ENCODE measurements at places on chromosomes 7 and 10.

DNA sequence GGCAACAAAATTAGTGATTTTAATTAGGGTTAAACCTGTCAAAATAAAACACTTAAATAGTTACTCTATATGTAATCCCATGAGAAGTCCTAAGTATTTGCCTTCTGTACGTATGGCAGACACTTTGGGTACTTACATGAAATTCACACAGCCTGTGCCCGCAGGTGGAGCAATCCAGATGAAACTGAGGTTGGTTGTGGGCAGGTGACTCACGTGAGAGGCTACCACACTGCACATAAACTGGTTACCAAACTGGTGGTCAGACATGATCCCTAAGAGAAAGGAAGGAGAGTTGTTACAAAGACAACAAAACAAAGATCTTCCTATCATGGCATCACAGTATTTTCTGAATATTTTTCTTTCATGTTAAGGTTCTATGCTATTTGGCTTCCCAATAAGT, 156.1 kb downstream of the RELN start:
- DNase-seq = no peak

- no peak for DNase-seq
Measured at GRCh38 chr7:17109020-17109419, 189.4 kb upstream of the AHR start.

DNA sequence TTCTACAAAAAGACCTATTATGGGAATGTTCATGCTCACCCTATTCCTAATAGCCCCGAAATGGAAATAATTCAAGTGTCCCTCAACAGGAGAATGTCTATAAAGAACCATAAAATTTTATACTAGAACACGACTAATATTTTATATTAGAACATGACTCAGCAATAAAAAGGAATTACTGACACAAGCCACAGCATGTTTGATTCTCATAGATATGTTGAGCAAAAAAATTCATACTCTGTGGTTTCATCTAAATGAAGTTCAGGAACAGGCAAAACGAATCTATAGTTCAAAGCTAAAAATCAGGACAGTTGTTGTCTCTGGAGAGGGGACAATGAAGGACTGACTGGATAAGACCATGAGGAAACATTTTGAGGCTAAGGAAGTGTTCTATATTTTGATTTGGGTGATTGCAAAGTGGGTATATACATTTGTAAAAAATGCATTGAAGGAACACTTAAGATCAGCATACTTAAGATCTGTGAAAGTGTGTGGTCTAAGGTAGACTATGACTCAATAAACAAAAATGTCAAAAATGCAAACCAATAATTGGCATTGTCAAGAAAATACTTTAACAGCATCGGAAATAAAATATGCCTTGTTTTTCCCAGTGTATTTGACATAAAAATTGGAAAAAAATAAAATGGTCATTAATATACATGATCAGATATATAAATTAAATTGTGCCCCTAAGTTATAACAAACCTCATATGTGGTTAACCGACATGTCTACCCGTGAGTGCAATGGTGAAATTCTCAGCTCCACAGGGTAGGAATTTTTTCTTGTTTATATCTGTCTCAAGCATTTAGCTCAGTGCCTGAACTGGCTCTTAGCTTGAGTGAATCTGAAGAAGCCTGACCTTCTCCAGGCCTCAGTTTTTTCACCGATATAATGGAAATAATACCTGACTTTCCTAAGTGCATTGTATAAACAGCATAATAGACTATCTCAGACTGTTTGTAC, 124.9 kb upstream of the CTTNBP2 start:
- DNase-seq = no peak

GRCh38 chr7:115940460-115941060, 90.0 kb downstream of the TFEC start:
- no peak for DNase-seq

- DNase-seq = no peak
Measured at GRCh38 chr10:132168571-132169030, 18.1 kb upstream of the DPYSL4 start.

- DNase-seq = no peak
Measured at GRCh38 chr7:158257001-158257400, 330.6 kb downstream of the PTPRN2 start.

DNA sequence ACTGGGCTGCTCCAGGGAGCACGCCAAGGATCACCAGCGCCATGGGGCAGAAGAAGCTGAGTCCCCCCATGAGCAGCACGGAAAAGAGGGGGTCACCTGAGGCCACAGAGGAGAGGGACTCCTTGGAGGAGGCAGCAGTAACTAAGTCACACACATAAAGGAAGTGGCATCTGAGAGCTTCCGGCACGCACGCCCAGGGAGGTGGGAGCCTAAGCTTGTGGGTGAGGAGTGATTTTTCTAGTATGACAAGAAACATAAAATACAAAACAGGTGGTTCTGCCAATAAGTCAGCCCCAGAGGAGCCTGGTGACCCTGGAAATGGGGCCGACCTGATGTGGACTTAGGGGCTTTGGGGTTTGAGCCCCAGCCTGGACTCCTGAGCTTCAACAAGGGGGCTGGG, 60.8 kb downstream of the CARD11 start:
- DNase-seq = no peak

DNA sequence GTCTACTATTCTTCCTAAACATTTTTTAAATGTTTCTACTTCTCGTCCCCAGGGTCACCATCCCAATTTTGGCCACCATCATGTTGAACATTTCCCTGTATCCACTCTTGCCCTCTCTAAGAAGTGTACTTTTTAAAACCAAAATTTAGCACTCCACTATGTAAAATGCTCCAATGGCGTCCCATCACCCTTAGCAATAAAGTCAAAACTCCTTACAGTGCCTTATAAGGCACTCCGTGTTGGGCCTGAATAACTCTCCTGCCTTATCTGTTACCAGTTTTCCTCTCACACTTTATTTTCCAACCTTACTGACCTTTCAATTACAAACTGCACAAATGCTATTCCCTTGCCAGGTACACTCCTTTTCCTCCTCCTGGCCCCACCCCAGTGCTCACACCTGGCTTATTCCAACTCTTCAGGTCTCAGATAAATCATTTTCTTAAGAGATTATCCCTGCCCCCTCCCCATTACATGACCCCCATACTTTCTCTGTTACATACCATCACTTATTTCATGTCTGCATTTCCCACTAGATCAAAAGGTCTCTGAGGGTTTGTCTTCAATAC, 1.3 kb downstream of the TMEM168 start:
- DNase-seq = no peak

- DNase-seq = peak; percentile 67
Measured at GRCh38 chr7:88306590-88307048, at the start of gene STEAP4. STEAP4 (minus strand) TSS chr7:88306894; CDS start chr7:88284269, 22,625 bp downstream.

GRCh38 chr10:94217411-94217810, 145.3 kb downstream of the NOC3L start:
- no peak for DNase-seq

DNA sequence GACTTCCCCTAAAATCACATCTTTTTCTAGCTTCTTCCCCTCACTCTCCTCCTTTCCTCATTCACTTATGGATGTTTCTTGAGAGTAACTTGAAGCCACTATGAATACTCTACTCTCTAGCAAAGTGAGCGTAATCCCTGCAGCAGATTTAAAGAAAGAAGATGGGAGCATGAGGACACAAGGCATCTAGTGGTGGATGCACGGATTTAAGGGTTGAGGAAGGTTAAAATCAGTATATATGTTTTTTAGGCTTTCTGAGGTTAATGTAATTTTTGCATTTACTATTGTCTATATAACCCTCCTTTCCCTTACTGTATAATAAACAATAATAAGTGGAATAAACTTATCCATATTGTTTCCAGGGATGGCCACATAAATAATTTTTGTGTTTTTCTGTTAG, 495.2 kb upstream of the TPK1 start:
- no peak for DNase-seq

DNA sequence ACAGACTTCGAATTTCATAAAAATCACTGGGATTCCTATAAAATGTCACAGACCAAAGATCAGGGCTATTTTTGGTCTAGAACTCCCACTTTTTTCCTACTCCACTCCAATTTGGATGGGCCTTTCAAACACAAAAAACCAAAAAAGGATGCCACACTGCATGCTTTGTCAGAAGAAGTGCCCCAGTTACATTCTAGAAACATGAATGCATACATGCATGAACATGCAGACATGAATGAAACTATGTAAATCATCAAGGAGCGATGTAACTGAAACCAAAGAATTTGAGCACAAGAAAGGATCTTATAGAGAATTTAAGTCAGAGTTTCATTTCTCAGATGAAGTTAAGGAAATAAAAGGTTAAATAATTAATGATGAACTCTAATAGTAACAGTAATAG, 31.8 kb upstream of the FAM133B start:
- DNase-seq = no peak

- no peak for DNase-seq
Measured at GRCh38 chr10:62813981-62814380, 2.2 kb downstream of the EGR2 start.

DNA sequence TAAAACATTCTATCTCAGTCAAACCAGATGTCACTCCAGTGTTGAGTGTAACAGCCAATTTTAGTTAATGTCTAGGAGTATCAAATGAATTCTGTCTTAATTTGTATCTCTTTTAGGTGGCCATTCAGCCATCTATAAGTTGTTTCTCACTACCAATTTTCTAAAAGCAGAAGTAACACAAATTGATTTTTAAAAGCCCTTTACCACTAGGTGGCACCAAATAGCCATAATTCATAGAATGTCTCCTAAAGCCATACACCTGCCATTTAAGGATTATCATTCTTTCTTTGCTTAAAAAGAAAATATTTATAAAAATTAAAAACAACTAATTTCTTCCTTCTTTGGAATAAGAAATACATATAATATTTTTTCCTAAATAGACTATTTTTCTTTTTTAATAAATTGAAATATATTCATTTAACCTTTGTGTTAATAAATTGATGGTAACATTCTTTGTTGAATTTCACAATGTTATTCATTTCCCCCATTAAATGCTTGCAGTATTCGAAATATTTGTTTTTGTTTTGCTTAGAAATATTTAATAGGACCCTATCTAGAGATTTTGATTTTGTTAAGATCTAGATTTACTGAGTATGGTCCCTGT, 107.8 kb upstream of the PPP1R3A start:
- DNase-seq = no peak

DNA sequence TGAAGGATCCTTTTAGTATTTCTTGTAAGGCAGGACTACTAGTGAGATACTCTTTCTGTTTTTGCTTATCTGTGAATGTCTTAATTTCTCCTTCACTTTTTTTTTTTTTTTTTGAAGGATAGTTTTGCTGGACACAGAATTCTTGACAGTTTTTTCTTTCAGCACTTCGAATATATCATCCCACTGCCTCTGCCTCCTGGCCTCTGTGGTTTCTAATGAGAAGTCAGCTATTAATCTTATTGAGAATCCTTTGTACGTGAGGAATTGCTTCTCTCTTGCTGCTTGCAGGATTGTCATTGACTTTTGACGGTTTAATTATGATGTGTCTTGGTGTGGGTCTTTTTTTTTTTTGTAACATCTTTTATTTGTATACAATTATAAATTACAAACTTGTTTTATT, 12.6 kb upstream of the WAC start:
- no peak for DNase-seq

- DNase-seq = no peak
Measured at GRCh38 chr10:32308027-32308603, 38.8 kb downstream of the EPC1 start.

DNA sequence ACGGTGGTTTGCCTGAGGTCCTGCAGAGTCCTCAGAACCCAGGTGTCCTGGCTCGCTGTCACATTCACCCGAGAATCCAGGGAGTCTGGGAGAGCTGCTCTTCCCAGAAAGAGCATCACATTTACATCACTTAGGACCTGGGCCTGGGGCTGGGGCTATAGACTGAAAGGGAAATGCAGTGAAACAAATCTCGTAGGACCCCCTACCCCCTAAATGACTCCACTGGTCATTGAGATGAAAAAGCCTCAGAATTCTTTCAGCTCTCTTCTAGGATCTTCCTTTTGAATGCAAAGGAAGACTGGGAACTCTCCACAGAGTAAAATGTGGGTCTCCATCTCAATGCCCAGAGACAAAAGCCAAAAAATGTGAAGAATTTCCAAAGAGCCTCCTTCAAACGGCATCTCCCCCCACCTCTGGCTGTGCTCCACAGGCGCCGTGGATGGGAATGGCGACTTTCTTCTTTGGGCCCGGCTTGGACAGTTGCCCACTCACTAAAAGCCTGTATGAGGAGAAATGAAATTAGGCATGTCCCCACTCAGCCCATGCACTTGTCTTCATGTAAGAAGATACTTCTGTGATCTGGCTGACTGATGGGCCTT, 49.0 kb upstream of the PODXL start:
- DNase-seq = no peak

- DNase-seq = no peak
Measured at GRCh38 chr10:75937823-75938222, 506.4 kb downstream of the LRMDA start.

GRCh38 chr10:126352453-126352852, 35.8 kb downstream of the ADAM12 start:
- no peak for DNase-seq

DNA sequence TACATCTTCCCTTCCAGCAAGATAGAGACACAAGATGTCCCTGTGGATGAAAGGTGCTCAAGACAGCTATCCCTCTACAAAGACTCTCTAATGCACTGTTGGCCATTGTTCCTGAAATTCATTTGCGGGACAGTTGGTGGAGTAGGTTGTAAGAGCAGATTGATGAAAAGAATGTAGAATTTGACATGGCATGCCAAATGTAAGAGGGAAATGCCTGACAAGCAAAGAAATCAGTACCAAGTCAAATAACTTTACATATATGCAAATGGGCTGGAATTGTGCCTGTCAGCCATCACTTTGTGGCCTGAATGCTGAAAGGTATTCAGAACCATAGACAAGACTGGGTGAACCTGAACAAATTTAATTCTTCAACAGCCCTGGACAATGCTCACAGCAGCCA, 120.3 kb upstream of the FAM204A start:
- DNase-seq = no peak

GRCh38 chr7:23474829-23475575, 4.7 kb upstream of the IGF2BP3 start:
- DNase-seq = no peak

GRCh38 chr10:119020627-119020946, 8.9 kb upstream of the NANOS1 start:
- DNase-seq = no peak

DNA sequence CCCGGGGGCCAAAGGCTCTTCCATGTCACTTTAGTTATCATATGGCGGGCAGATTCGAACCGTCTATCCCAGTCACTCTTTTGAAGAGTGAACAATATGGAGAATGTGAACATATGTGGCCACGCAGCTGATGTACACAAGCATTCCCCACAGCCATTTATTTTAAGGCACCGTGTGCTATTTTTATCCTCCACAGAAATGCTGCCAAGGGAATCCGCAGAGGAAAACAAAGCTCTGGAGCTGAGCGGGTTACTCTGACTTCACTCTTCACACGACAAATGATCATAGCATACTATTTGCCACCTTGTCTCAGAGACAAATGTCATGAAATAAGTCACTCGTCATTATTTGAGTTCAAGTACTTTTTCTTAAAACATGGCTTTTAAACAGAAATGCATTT, 100.3 kb downstream of the CTBP2 start:
- DNase-seq = no peak

- peak; percentile 70 for DNase-seq
Measured at GRCh38 chr10:31707093-31708039, 221.3 kb downstream of the ARHGAP12 start.

DNA sequence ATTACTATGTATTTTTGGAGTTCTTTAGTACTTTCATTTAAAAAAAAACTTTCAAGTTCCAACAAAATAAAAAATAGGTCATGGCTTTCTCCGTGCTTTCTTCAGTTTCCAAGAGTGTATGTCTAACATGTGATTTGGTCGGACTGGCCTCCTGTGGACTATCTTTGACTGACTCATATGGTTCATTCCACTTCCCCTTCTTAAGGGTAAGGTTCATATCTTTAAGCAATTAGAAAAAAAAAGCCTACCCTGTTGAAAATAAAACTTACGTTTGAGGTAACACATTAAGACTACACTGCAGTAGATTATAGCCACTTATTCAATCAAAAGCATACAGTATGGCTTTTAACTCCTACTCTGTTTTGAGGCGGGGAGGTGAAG, 112.8 kb upstream of the AHR start:
- no peak for DNase-seq

Data from ecto neural progenitor cell (in vitro differentiated cells).